ENCODE measurements at places on chromosomes 2 and 18.

- DNase-seq: peak; percentile 73
Observed at GRCh38 chr2:174510583-174511189, 23.9 kb upstream of the GPR155 start.

- DNase-seq: no peak
Observed at GRCh38 chr18:33928231-33928630, 296.5 kb downstream of the NOL4 start.

GRCh38 chr18:45828917-45829811 lies 3.7 kb downstream of the SIGLEC15 start:
- DNase-seq: no peak

DNA sequence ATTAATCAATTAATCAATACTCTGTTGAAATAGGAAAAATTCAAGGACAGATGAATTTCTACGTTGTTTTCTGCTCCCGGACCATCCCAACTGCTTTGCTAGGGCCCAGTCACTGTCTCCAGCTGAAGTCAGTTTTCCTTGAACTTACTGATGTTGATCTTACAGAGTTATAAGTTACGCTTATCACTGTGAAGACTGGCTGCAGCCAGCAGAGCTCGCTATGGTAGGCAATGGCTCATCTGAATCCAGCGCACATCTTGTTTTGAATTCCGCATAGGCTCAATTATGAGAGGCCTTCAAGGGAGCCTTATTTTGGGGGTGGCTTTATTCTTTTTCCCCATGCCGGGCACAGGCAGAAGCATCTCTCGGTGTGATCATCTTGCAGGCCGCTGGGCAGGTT lies 2.7 kb downstream of the MC2R start:
- DNase-seq: no peak

- no peak for DNase-seq
Observed at GRCh38 chr2:196994764-196995163, 68.3 kb upstream of the PGAP1 start.

DNA sequence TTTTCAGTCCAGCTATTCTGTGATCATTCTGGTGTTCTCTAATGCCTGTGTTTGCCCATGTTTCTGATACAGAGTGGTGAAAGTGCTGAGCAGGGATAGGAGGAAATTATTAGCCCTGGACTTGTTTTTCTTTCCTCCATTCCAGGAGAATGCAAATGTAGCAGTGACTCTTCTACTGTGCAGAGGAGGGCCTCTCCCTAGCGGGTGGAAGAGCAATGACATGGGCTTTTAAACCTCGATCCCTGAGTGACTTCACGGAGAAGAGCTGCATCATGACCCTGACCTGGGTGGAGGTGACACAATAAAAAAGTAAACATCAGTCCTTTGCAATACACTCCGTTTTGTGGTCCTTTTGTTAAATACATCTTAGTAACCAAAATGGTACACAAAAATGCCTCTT lies 68.0 kb upstream of the NETO1 start:
- no peak for DNase-seq

- no peak for DNase-seq
Observed at GRCh38 chr18:50509012-50509411, 50.9 kb upstream of the MAPK4 start.

DNA sequence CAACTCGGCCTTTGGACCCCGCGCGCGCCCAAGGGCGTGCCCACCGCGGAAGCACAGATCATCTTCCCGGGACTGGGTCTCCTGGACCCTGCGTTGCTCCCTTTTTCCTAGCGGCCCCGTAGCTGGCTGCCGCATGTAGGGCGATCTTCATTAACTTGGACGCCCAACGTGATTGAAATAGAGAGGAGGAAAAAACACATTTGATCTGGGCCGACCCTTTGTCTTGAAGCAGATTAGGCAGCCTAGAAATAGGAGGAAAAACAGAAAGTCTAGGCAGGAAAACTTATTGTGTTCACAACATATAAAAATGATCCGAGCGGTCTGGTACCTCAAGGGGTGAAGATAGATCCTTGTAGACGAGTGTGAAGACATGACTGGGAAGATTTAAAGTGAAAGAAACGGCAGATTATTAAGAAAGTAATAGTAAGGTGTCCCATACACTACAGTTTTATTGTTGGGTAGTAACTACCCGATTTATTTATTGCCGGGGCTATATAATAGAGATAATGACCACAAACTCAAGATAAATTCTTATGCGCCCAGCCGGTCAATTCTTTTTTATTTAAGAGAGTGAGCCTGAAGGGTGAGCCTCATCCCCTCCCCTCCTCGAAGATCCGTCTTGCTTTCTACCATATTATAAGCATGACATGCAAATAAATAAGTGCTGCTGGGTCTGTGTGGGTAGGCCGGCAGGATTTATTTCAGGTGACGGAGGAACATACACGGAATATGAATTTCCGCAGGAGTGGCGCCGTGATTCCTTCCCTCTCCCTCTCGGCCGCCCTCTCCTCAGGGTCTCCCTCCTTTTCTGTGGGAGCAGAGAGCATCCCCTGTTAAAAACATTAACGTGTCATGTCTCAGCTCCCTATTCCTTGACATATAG lies 147.4 kb downstream of the MEIS1 start:
- no peak for DNase-seq

GRCh38 chr2:48548840-48549239 lies 18.9 kb downstream of the STON1 start:
- DNase-seq: no peak

GRCh38 chr2:28821295-28821958 lies 10.8 kb downstream of the SPDYA start:
- DNase-seq: peak; percentile 65
